ENCODE measurements at places on chromosomes 16 and 17.

DNA sequence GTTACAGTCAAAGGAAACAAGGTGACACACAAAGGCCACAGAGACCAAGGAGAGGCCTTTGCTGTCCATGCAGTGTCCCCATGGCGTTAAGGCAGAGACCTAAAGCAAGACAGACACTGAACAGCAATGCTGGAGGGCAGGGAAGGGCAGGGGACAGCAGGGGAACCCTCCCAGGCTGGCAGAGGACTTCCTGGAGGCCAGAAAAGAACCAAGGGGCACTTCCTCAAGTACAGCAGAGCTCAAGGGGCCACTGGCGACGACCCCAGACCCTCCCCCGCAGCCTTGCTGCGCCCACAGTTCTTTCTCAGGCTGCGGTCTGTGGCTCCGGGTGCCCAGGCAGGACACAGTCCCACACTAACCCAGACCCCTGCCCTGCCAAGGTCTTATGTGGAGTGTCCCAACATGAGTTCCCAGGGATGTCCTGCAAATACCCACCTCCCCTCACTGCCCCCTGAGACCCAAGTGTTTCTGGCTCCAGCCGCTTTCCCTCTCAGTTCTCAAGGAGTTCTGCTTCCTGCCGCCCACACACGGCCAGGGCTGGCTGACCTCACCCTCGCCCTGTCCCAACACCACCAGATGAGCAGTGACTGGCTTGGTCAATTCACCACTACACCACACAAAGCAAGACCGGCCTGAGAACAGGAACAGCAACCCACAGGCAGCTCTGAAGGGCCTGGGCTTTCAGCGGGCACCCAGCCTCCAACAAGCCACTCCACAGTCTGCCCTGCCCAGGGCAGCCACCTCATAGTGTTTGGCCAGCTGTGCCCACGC, 4.2 kb downstream of the CLCN7 start:
- DNase-seq = no peak

- peak; percentile 96 for DNase-seq
Measured at GRCh38 chr16:30957456-30958174, at the start of gene SETD1A. Gene SETD1A, plus strand, starts transcription at chr16:30957754. Its CDS starts 978 bp downstream, at chr16:30958732.

- no peak for DNase-seq
Measured at GRCh38 chr16:75010427-75010826, 11.6 kb downstream of the ZNRF1 start.

GRCh38 chr16:24758373-24758772, 28.9 kb downstream of the TNRC6A start:
- no peak for DNase-seq

GRCh38 chr16:55242667-55243066, 81.3 kb upstream of the IRX6 start:
- no peak for DNase-seq

DNA sequence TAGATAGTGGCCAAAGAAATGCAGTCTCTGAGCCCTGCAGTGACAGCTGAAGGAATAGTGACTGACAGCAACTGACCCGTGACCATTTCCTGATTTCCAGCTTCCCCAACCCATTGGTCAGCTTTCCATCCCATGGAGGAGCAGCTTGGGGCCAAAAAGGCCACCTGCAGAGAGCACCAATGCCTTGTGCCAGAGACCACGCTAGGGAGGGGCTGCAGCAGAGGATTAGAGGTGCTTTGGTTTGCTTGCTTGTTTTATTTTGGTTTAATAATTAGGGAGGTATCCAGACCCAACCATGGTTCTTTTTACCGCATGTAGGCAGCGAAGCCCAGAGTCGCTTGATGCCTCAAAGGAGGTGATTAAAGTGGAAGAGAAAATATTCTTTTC, 61.3 kb upstream of the SIAH1 start:
- DNase-seq = no peak

DNA sequence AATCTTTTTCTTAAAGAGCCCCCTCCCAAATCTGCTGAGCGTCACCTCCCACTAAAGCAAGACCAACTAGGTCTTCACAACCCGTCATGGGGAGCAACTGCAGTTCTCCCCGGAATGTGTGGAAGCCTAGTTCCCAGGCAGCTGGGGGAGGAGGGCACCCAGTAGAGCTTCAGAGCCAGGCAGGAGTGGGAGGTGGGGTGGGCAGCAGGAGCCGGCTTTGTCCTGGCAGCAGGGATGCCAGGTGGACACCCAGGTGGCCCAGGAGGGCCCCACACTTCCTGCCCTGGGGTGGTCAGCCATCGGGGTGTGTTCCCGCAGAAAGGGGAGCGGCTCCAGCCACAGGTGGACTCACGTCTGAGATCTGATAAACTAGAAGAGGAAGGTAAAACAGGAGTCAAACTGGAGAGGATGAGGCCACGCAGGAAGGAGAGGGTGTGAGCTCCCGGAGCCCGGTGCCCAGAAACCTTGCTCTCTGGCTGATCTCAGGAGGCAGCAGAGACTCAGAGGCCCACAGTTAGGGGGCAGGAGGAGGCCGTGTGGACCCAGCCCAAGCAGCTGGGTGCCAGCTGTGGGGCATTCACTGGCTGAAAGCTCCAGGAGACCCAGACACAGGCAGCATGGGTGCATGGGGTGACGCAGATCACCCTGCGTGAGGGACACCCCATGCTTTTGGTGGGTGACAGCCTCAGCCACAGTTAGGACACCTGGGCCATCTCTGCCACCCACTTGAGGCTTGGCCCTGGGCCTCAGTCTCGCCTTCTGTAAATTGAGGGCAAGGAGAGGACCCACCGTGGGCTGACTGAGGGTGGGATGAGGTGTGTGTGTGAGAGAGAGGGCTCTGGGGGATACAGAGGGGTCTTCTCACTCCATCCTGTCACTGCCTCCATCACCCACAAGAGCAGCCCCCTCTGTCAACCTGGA, 260.8 kb upstream of the TNRC6C start:
- no peak for DNase-seq

- peak; percentile 59 for DNase-seq
Measured at GRCh38 chr17:67602974-67603373, 114.8 kb upstream of the NOL11 start.
